Tongue (tissue), 3 donors: ENCODE measurements at places on chromosomes 7 and 10. TPM values are rescaled to one million over a fixed set of nuclear protein-coding genes. Genes with fewer than 3 reads are reported as not detected.
A peak's percentile ranks its signal among the peaks of the same experiment; 100 is the strongest.

DNA sequence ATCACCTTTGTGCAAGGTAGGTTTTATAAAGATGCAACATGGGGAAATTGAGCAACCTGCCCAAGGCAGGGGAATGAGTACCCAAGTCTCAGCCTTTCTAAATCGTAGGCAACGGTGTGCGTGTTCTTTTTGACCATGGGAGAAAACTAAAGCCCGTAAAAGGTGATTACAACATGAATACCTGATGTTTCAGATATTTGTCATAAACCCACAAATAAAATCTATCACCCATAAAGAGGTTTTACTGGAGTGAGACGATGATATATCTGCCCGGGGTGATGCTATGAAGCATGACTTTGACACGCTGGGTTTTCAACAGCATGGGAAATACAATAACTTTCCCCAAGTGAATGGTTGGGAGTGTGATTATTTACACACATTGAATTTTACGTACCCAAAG lies 406.3 kb upstream of the KLF6 start:
- DNase-seq: no peak

GRCh38 chr7:86978808-86979506 lies 80.5 kb downstream of the ELAPOR2 start:
- no peak for DNase-seq

- no peak for DNase-seq
Observed at GRCh38 chr7:36367561-36368077, 22.0 kb upstream of the ANLN start.

- DNase-seq: no peak
Observed at GRCh38 chr7:41005374-41005901, 697.5 kb downstream of the INHBA start.

DNA sequence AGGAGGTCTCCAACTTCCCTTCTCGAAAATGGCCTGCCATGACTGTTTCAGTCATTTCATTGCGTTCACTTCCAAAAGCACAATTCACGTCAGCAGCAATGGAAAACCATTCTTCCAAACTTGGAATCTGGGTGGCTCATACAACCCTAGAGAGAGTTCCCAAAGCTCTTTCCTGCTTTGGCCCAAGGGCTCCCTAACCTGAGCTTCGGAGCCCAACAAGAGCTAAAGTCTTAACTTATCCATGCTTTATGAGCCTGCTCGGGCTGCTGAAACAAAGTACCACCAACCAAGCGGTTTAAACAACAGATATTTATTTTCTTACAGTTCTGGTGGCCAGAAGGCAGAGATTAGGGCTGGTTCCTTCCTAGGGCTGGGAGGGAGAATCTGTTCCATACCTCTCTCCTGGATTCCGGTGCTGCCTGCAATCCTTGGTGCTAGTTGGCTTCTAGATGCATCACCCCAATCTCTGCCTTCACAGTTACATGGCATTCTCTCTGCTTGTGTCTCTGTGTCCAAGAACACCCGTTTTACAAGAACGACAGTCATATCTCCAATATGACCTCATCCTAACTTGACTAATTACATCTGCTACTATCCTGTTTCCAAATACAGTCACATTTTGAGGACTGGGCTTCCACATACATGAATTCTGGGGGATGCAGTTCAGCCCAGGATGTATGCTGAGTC lies 33.5 kb downstream of the CAMK2B start:
- no peak for DNase-seq

DNA sequence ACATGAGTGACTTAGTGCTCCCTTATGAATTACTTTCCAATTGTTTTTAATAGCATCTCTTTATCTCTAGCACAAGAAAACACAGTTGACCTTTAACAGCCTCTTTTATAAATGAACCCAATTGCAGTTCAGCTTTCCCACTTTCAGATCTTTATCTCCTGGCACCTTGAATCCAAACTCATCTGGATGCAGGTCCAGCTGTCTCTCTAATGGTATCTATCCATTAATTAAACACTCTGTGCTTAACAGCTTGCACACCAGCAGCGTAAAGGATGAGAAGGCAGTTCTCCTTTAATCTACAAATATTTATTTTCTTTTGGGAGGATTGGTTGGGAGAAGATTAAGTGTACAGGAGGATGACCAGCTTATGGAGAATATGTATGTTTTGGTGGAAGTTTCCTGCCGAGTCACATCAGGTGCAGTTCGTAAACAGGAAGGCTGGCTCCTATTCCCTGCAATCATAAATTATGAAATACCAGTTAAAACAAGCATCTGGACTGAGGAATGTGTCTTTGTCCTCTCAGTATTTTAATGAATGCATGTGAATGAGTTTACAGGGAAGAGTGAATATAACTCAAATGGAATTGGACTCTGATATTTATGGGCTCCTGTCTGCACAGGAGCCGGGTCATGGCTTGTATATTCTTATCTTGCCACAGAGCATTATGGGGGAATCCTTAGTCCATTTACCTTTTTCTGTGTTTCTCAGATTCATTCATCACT lies 232.7 kb downstream of the PHF14 start:
- DNase-seq: no peak

- no peak for DNase-seq
Observed at GRCh38 chr7:1407892-1408291, 51.4 kb downstream of the MICALL2 start.

DNA sequence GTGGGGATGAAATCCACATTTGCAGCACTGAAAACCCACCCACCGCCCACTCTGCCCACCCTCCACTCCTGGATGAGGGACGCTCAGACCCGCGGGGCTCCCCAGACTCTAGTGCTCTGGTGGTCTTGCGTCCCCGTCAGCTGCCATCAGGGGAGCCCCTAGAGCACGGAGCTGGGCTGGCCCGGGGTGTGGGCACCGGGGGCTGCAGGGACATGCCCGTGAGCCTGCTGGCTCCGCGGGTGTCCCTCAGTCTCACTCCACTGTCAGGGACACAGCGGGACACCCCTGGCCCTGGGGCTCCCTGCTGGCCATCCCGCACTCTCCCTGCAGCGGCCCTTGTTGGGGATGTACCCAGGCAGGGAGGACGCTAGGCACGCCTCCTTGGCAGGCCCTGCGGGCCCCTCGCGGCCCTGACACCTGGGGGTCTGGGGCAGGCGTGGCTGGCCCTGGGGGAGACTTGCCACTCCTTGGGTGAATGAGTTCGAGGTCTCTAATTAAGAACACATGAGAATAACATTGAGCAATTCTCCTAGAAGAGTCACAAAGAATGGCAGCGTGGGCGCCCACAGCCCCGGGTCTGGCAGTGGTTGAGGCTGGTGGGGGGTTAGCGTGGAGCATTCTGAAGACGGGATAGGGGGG lies 64.2 kb downstream of the CFAP46 start:
- DNase-seq: no peak

DNA sequence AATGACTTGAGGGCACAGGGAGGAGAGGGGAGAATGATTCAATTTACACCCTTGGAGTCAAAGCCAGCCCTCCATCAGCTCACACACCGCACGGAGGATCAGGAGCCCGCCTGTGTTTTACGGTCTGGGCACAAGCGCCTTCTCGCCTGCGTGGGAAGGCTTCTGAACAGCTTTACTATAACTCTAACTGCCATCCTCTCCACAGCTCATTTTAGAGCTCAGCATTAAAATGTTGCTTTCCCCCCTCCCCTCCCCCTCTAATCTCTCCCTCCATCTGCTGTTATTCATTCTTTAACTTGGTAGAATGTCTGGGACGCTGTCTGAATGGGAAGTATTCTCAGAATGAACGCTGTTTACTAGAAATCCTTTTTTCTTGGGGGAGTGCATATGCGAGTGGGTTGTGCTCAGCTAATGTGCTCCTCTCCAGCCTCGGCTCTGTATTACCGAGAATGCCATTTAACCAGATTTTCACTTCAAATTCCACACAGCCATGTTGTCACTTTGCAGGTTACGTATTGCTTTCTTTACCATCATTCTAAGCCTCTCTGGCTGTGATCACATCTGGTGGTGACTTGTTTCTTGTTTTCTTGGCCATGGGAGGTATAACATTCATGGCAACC lies 140.1 kb downstream of the GFRA1 start:
- DNase-seq: peak; percentile 54

- peak; percentile 90 for DNase-seq
Observed at GRCh38 chr10:119480667-119481066, 61.9 kb downstream of the RGS10 start.

- DNase-seq: no peak
Observed at GRCh38 chr10:99345350-99345749, 16.2 kb downstream of the CNNM1 start.

DNA sequence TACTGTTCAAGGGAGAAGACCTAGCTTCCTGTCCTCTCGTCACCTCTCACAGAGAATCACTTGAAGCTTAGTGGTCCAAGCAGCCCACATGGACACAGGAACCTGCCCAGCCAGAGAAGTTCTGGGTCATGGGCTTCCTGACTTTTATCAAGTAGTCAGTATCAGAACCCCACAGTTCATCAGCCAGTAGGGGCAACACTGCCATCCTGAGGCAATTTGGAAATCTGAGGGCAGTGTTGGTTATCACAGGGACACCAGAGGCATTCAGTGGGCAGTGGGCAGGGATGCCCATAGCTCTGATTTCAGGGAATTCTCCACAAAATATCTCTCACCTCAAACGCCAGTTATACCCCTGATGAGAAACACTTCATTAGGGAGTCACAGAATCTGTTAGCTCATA lies 22.5 kb upstream of the MGAM2 start:
- DNase-seq: no peak

- no peak for DNase-seq
Observed at GRCh38 chr10:128149267-128150014, 23.2 kb upstream of the MKI67 start.

DNA sequence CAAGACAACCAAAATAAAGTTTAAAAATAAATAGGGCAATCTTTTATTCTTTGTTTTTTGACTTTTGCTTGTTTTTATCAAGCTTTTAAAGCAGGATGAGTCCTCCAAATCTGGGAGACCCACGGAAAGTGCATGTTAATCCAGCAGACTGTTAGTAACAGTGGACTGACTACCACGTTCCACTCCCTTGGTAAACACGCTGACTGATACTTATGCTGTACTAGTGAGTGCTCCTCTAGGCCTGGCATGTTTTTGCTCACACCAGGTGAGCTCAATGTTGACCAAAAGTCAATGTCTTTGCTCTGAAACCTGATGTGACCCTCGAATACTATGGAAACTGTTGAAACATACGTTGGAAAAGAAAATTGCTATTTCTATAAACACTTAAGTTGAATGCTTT lies 88.4 kb downstream of the KIAA1549 start:
- DNase-seq: no peak

GRCh38 chr7:66869660-66870450 lies 51.2 kb upstream of the TMEM248 start:
- no peak for DNase-seq

- no peak for DNase-seq
Observed at GRCh38 chr10:48525113-48525512, 79.8 kb downstream of the ARHGAP22 start.

DNA sequence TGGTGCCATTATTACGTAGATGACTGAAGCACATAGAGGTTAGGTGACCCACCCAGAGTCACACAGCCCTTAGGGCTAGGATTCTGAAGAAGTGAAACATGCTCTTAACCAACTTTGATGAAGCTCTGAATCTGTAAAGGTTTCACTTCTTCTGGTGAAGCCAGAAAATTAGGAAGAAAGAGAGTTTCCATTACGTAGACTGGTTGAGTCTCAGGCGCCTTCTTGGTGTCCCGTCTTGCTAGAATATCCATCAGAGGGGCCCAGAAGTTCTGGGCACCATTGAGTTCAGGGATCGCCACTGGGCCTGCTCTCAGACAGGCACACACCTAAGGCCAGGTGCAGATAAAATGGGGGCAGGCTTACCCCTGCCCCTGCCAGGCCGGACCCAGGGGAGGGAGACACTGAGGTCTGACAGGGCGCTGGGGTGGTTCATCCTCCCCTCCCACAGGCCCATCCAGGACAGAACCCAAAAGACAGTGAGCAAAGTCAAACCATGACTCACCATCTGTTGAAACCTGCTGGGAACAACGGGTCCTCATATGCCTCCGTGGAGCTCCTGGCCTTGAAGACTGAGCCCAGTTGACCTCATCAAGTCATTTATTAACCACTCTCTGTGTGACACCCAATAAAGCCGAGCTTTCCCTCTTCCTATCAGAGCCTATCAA lies 33.2 kb downstream of the DRGX start:
- no peak for DNase-seq

DNA sequence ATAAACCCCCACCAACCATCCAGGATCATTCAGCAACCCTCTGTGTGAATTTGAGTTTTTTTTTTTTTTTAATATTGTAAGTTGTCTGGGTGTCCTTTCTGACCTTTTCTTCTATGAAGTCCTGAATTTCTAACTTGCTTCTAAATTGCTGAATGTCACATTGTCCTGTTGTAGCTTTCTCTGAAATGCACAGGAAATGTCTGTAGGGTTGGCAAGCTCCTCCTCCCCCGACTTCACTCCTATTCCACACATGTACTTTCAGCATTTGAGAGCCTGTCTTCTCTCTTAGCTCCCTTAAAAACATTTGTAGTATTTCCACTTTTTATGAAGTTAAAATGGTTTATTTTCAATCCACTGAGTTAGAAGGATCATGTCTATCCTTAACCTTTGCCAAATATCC lies 3.3 kb upstream of the CNNM2 start:
- DNase-seq: no peak

DNA sequence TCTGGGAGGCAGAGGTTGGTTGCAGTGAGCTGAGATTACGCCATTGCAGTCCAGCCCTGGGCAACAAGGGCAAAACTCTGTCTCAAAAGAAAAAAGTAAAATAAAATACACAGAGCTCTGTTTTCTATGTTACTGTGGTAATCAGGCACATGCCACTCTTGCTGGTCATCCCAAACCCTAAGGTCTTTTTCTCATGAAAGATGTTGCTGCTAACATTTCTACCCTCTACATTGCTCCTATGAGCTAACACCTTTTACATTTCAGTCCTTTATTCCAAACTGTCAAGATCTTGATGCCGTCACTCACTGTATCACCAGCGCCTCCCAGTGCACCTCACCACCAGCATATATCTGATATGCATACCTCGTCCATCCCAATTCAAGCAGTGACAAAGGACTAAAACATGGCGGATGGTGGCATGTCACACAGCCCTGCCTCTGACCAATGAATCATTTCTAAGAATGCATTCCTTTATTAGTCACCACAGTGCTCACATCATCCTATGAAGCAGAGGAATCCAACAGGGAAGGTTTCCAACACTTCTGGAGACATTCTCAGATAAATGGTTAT lies 4.3 kb downstream of the DAGLB start:
- DNase-seq: no peak

Gene TMEM178B
- 2.5 TPM for total RNA-seq

Gene FAM180A
- 1.4 TPM for total RNA-seq

Gene ADAM22
- total RNA-seq: 16.7 TPM

Gene SPDYE11
- total RNA-seq: not detected

Gene ZP3
- 2.1 TPM for total RNA-seq

Gene EFCAB10
- not detected for total RNA-seq
